ENCODE measurements at places on chromosomes 2 and 18.
A peak's percentile ranks its signal among the peaks of the same experiment; 100 is the strongest.

- DNase-seq: no peak
- H3K27ac ChIP-seq: no peak overlapping the region
- no peaks in the 10 kb centered on the region for H3K4me1 ChIP-seq
- no peaks in the 10 kb centered on the region for H3K36me3 ChIP-seq
Observed at GRCh38 chr18:74610051-74610615, 12.5 kb downstream of the ZNF407 start.

DNA sequence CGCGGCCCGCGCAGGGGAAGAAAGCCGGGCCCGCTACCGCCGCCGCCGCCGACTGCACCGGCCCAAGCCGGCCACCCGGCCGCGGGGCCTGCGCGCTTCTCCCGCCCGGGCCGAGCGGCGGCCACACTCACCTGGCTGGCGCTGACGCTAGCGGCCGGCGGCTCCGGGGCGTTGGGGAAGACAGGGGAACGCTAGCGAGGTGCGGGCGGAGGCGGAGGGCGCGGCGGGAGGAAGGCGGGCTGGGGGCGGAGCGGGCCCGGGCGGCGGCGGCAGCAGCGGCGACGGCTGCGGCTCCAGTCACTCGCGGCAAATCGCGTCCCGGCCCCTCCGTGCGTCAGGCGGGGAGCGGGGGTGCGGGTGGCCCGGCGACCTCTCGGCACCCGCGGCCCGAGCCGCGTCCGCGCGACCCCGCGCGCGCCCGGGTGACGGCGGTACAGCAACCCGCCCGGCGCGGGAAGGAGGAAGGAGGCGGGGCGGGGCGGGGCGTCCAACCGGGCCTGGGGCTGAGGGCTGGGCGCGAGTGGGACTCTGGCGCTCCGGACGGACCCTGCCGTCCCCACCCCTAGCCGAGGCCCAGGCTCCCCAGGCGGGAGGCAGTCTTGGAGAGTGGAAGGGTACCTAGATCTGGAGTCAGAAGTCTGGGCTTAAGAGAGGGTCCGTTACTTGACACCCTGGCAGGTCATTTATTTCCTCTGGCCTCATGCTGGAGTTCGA, at the start of gene SESTD1:
TSS of gene SESTD1 (minus strand) at position 465 of the 714 bp plus-strand sequence. CDS start 72,991 bp downstream, outside the sequence.
- peaks cover 15% of the 10 kb centered on the region for H3K4me1 ChIP-seq
- H3K36me3 ChIP-seq: no peaks in the 10 kb centered on the region
- no peaks in the 10 kb centered on the region for H3K27me3 ChIP-seq
- H3K4me3 ChIP-seq: peak within 1 kb of the TSS; percentile 82
- DNase-seq: peak; percentile 60

DNA sequence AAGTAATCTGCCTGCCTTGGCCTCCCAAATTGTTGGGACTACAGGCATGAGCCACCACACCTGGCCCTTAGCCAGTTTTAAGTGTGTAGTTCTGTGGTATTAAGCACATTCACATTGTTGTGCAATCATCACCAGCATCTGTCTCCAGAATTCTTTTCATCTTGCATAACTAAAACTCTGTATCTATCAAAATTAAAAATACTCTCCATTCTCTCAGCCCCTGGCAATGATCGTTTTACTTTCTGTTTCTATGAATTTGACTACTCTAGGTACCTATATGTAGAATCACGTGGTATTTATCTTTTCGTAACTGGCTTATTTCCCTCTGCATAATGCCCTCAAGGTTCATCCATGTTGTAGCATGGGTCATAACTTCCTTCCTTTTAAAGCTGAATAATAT, 45.5 kb upstream of the CAVIN2 start:
- H3K27ac ChIP-seq: no peak overlapping the region
- H3K4me3 ChIP-seq: no peak overlapping the region
- no peaks in the 10 kb centered on the region for H3K27me3 ChIP-seq
- H3K4me1 ChIP-seq: no peaks in the 10 kb centered on the region
- no peaks in the 10 kb centered on the region for H3K36me3 ChIP-seq

DNA sequence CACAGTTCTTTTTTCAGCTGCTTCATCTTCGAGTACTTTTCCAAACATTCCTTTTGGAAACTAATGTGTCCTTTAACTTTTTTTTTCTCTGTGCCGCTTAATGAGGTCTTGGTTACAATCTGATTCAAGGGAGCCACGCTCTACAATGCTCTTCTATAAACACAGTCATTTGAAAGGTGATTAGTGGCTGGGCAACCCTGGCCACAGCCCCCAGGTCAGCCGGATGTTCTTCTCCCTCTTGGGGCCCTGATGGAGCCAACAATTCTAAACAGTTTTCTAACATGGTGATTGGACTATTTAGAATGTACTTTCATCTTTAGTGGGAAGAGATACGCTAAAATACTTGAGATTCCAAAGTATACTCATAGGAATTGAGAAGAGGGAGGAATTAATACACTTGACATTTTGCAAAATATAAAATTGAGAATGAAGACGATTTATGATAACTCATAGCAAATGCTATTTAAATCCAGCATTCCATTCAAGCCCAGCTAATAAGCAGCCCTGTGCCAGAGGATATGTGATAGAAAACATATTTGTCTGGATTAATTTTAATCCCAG, 83.7 kb upstream of the MBOAT2 start:
- no peaks in the 10 kb centered on the region for H3K36me3 ChIP-seq
- no peak overlapping the region for H3K4me3 ChIP-seq
- DNase-seq: no peak
- no peaks in the 10 kb centered on the region for H3K27me3 ChIP-seq
- H3K4me1 ChIP-seq: peaks cover 16% of the 10 kb centered on the region

DNA sequence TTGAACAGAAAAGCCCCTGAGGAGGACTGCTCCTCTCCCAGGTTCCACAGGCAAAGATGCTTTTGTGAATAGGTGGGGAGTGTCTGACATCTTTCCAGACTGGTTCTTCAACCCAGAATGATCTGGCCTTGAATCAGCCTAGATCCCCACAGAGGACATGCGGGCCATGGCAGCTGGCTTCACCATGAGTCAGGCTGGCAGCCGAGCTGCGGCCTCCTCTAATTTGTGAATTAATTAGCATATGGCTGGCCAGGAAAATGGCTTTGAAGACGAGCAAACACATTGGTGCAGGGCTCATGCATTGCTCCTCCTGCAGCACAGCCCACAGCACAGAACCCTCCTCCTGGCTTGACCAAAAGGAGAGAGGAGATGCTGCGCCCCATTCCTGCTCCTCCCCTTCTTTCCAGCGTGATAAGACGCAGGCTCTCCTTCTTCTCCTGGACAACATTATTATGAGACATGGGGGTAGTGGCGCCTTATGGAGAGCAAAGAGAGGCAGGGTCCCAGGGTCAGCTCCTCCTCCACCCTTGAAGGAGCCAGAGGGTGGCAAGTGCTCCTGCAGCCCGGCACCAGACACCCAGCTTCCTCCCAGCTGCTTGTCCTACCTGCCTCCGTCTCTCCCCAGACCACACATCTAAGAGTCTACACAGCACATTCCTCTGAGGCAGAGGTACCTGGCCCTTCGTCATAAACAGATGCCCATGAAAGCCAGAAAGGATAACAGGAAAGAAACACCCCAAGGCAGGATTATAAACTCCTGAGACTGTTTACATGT, 66.7 kb downstream of the EDAR start:
- H3K4me3 ChIP-seq: no peak overlapping the region
- H3K27me3 ChIP-seq: no peaks in the 10 kb centered on the region
- DNase-seq: no peak
- H3K27ac ChIP-seq: no peak overlapping the region
- no peaks in the 10 kb centered on the region for H3K36me3 ChIP-seq
- H3K4me1 ChIP-seq: no peaks in the 10 kb centered on the region

GRCh38 chr2:218980735-218981389, 4.1 kb downstream of the FEV start:
- H3K4me3 ChIP-seq: no peak overlapping the region
- H3K36me3 ChIP-seq: no peaks in the 10 kb centered on the region
- H3K27me3 ChIP-seq: peaks cover 98% of the 10 kb centered on the region
- peaks cover 40% of the 10 kb centered on the region for H3K4me1 ChIP-seq
- DNase-seq: no peak

- no peaks in the 10 kb centered on the region for H3K27me3 ChIP-seq
- H3K4me3 ChIP-seq: no peak overlapping the region
- no peak overlapping the region for H3K27ac ChIP-seq
- H3K4me1 ChIP-seq: no peaks in the 10 kb centered on the region
Observed at GRCh38 chr18:9898792-9899549, 13.2 kb downstream of the TXNDC2 start.

DNA sequence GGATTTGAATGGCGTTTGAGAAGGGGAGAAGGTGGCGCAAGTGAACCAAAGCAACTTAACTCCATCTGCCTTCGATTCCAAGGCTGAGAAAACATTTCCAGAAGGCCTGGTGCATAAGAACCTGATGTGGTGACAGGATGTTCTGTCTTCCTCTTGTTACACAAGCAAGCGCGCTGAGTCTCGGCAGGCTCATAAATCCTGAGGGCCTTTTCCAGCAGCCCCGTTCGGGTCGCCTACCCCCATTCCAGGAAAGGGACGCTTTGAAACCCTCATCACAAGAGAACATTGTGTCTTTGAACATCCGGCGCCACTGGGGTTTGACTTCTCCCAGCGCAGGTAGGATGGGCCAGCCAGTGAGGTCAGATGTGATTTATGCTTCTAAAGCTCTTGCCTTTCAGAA, 403.5 kb downstream of the SETBP1 start:
- H3K36me3 ChIP-seq: no peaks in the 10 kb centered on the region
- H3K4me1 ChIP-seq: no peaks in the 10 kb centered on the region
- H3K27ac ChIP-seq: no peak overlapping the region
- H3K4me3 ChIP-seq: no peak overlapping the region

DNA sequence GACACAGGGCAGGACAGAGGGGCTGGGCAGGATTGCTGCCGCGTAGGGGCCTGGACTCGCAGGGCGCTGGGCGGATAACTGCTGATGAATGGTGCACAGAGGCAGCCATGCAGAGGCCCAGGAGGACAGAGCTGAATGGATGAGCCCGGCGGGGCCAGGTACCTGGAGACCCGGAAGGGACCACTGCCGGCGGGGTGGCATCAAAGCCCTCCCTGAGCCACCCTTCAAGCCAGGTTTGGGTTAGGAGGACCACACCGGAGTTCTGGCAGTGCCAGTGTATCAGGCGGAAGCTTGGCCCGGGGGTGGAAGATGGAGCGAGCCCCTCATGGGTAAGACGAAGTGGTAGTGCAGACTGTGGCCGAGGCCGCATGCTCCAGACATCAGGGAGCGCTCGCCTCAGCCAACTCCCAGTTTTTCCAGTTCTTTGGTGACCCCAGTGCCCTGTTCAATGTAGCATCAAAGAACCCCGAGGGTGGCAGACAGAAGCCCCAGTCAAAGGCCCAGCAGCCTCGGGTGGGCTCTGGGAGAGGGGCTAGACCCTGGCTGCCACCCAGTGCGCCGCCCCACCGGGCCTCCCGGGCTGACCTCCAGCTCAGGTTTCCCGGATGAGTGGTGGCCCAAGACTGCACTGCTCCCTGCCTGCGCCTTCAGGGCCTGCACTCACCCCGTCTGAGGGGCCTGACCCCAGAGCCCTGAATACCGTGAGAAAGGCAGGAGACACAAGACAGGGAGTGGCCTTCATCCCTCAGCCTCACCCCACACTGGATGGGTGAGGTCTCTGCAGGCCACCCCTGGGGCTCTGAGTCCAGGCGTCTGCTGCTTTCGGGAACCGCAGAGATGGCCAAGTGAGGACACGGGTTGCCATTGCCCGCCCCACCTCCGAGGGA, 50.9 kb downstream of the ACAA2 start:
- H3K4me3 ChIP-seq: no peak overlapping the region
- H3K36me3 ChIP-seq: no peaks in the 10 kb centered on the region
- DNase-seq: no peak
- no peaks in the 10 kb centered on the region for H3K27me3 ChIP-seq

DNA sequence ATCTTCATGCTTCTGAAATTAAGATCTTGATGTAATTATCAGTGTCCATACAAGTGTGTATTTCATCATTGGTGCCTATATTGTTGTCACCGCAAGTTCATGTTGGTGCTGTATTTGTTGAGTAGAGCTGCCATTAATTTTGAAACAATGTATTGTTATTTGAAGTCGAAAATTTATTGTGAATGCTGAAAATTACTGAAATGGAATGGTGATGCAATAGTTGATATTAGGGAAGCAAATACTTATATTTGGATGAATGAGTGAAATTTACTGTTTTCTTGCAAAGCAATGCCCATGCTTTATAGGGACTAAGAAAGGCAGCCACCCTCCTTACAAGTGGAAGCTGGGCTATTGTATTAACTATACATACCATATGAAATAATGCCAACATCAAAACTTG, 41.6 kb downstream of the SERPINB8 start:
- H3K27ac ChIP-seq: no peak overlapping the region

DNA sequence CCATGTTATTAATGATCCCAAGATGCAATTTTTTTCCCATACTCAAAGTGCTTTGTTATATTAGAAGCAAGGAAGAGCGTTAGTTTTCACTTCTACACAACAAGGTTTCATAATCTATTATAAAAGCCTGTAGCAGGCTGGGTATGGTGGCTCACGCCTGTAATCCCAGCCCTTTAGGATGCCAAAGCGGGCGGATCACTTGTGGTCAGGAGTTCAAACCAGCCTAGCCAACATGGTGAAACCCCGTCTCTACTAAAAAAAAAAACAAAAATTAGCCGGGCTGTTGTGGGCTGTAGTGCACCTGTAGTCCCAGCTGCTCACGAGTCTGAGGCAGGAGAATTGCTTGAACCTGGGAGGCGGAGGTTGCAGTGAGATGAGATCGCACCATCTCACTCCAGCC, 19.0 kb upstream of the SERPINB2 start:
- H3K27me3 ChIP-seq: no peaks in the 10 kb centered on the region
- no peak for DNase-seq
- H3K4me1 ChIP-seq: no peaks in the 10 kb centered on the region
- H3K27ac ChIP-seq: no peak overlapping the region
- H3K4me3 ChIP-seq: no peak overlapping the region

DNA sequence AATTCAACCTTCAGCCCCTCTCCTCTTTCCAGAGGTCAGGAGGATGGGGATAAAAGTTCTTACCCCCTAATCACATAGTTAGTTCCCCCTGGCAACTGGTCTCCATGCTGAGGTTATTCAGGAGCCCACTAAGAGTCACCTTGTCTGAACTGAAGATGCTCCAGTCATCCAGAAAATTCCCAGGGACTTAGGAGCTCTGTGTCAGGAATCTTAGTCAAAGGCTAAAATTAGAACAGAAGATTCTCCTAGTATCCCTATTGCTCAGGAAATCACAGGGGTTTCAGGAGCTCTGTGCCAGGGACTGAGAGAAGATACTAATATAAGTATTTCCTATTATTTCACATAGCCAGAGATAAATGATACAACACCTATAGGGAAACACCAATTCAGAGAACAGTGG, 37.3 kb upstream of the LONRF2 start:
- no peak for DNase-seq
- no peaks in the 10 kb centered on the region for H3K36me3 ChIP-seq
- H3K4me3 ChIP-seq: no peak overlapping the region
- no peaks in the 10 kb centered on the region for H3K27me3 ChIP-seq
- H3K4me1 ChIP-seq: no peaks in the 10 kb centered on the region

GRCh38 chr2:63676135-63676534, 87.4 kb downstream of the MDH1 start:
- no peak for DNase-seq
- no peaks in the 10 kb centered on the region for H3K4me1 ChIP-seq
- H3K36me3 ChIP-seq: no peaks in the 10 kb centered on the region
- no peaks in the 10 kb centered on the region for H3K27me3 ChIP-seq

Data from tibial artery (tissue), 4 donors.